Stimulated activated CD4-positive, alpha-beta T cell treated with anti-CD3 and anti-CD28 coated beads, TNF-alpha, amount 100 ng/mL, for 24 hours (primary cell): ENCODE measurements at places on chromosomes 2 and 18.

- no peak for DNase-seq
Measured at GRCh38 chr2:24894750-24895149, 25.3 kb downstream of the ADCY3 start.

DNA sequence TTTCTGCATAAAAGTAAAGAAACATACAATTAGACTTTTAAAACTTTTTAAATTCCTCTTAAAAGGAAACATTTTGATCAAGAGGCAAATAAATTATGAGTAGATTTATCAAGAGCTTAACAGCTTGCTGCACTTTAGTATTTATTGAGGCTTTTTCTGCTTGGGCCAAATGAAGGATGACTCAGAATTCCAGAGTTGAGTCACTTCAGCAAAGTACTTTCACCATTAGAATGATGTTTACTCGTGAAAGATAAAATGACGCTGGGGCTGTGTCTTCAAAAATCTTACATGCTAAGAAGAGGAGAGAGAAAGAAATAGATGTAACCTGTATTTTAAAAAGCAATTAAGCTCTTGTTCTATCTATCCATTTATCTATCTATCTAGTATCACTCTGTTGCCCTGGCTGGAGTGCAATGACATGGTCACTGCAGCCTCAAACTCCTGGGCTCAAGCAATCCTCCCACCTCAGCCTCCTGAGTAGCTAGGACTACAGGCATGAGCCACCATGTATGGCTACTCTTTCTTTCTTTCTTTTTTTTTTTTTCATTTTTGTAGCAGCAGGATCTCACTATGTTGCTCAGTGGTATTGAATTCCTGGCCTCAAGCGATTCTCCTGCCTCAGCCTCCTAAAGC, 75.3 kb upstream of the RIOK3 start:
- no peak for DNase-seq

DNA sequence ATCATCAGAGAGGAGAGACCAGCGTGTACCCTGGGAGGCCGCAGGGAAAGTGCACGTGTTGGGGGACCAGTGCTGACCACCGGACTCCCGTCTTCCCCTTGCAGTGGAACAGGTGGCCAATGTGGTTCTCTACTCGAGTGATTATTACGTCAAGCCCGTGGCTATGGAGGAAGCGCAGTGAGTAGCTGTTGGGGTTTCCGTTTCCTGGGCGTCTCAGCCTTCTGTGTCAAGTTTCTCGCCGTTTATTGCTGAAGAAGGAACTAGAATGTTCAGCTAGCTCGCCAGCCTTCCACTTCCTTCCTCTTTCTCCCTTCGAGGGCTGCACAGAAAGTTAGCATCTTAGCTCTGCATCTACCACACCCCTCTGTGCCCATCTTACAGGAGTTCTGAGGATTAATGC, 22.8 kb upstream of the DGKD start:
- DNase-seq = peak; percentile 43

DNA sequence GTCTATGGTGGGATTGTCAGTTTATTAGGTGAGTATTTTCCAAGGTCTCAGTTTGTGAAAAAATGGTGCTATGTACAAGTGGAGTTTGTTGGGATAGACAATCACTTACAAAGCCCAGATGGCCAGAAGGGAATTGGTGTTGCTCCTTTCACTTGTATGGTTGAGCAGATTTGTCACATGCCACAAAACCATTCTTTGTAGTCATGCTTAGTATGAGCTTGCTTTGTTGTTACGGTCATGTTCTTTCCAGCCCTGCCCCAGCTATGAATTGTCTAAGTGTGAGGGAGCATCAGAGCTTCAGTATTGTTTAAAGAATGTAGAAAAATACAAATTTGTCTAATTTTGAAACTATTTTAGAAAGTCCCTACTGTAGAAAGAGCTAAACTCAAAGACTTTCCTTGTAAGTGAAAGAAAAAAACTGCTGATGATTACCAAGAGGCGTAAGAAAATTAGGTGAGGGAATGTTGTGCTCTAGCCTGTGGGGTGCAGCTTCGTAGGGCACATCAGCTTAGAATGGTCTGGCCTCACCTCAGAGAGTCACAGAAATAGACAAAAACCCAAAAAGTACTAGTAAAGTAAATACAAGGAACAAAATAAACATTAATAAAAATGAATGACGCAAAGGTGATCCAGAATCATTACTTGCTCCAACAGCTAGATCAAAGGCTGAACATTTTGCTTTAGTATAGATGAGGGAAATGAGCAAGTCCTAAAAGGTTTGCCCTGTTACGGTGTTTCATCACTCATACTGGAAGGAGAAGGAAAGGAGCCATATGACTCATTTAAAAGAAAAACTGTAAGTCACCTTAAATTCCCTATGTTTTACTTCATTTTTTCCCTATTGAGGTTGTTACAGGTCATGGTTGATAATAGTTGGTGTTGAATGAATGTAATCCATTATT, 9.2 kb downstream of the TGIF1 start:
- no peak for DNase-seq

DNA sequence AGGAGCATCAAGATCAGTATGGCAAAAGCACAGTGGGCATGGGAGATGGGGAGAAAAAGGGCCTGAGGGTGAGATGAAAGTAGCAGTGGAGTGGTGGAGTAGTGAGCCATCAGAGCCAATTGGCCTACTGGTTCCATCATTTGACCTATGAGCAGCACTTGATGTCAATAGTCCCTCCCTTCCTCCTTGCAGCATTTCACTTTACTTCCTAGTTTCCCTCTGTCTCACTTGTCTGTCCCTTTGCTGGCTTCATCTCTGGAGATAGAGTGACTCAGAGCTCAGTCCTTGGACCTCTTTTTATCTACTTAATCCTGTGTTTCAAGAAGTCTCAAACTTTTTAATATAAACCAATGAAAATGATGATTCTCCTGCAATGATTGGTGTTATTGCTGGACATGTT, 32.1 kb downstream of the FBXO48 start:
- no peak for DNase-seq

DNA sequence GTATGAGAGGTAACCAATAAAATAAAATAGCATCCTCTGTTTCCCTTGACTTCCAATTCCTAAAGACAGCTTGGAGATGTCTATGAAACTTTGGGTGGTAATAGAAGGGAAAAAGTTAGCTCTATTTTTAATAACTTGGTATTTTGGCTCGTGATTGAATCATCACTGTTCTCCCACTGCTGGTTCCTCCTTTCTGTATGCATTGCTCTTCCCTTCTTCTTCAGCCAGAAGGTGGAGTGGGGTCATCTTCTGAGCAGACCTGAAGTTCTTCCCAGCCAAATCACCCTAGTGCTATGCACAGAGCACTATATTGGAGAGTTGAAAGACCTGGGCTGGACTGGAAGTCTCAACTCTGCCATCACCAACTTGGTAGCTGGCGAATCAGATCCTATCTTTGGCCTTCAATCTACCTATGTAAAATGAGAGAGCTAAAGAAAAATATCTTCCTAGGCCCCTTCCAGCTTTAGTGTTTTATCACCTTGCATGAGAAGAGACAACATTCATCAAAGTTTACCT, 54.1 kb downstream of the CPO start:
- DNase-seq = no peak
